DMS153 (cell line): ENCODE measurements at places on chromosomes 16 and 17.

GRCh38 chr17:68435876-68436842 lies 21.1 kb downstream of the WIPI1 start:
- DNase-seq: peak; percentile 51

DNA sequence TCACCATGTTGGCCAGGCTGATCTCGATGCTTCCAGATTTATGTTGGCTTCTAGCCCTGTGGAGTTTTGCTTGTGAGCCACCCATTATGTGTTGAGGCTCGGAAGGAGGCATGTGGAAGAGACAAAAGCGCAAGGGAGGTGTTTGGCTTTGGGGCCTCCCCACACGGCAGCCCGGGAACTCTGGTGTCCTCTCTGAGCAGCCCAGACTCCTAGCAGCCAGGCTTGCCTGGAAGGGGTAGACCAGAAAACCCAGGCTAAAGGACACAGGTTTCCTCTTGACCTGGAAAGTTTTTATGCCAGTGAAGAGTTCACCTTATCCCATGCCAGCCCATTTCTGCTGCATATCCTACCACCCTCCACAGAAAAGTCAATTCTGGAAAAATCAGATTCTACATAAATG lies 21.0 kb downstream of the SDR42E2 start:
- DNase-seq: no peak

DNA sequence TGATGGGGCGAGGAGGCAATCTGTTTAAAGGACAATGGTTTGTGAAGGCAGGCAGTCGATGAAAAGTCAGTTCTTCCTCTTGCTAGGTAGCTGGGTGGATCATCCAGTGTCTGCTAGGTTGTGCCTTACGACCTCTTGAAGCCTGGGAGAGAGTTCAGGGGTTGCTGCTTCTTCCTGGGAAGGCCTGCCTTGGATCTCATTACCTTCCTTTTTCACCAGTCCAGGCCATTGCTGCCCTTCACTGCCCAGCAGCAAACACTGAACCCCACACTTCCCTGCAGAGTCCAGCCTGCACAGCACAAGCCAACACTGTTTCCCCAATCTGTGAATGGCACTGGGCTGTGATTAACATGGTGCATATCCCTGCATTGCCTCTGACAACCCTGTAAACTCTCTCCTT lies 24.7 kb downstream of the HS3ST2 start:
- no peak for DNase-seq

- peak; percentile 34 for DNase-seq
Measured at GRCh38 chr17:63838631-63839171, 3.8 kb downstream of the SMARCD2 start.

DNA sequence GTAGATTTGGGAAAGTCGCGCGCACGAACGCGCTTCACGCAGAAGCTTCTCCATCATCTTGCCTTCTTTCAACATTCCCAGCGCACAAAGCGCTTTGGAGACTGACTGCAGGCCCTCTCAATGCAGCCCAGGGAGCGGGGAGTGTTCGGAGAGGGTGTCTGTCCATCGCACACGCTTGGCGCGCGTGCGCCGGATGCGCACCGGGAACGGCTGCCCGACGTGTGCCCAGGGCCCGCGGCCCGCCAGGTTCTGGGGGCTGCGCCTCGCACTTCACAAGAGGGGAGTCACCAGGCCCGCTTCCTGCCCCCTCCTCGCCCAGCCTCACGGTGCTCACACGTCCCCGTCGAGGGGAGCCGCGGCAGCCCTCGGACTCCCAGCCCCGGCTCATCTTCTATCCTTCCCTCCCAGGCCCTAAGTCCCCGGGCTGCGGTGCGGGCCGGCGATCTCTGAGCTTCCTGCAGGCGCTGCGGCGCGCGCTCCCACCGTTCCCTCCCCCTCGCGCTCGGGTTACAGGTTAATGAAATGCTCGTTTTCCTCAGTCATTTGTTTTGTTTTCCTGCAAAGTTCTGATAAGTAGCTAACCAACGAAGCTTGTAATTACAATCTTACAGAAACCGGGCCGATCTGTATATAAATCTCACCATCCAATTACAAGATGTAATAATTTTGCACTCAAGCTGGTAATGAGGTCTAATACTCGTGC lies 2.8 kb upstream of the IRX3 start:
- DNase-seq: no peak

DNA sequence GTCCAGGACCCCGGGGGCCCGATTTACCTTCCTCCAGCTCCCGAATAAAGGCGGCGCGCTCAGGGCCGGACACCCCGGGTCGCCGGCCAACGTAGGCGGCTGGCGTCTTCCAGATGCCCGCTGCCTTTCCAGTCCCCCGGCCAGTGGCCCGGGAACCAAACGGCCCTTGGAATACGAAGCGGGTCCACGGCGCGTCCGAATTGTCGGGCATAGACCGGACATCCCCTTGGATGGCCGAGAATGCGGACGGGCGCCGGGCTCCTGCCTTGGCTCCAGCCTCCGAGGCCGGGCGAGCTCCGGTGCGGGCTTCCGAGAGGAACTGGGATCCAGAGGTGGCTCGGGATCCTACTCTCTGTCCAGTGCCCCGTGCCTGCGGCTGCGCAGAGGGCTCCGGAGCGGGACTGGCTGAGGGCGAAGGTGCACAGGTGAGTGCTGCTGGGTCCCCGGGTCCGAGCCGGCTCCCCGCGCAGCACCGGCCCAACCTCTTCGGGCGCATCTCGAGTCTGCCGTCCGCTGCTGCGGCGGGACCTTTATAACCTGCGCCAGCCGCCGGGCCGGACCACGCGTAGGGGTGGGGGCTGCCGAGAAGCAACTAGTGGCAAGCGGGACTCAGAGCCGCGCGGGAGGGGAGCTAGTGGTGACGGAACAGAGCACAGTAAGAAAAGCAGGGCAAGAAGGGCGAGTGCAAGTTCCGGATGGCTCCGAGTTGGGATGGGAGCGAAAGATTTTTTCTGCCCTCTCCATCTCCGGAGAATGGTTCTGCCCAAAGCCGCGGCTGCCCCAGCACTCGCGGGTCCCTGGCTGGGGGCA lies at the start of gene HAP1:
Gene HAP1, minus strand, starts transcription at position 505 of the 810 bp plus-strand sequence. Its CDS starts 9 bp downstream, at position 496.
- no peak for DNase-seq

GRCh38 chr17:44738214-44738906 lies 20.4 kb upstream of the ADAM11 start:
- DNase-seq: no peak

- no peak for DNase-seq
Measured at GRCh38 chr17:6989779-6990178, 6.1 kb upstream of the ALOX12 start.

GRCh38 chr17:15511142-15511541 lies 43.7 kb upstream of the CDRT4 start:
- no peak for DNase-seq

DNA sequence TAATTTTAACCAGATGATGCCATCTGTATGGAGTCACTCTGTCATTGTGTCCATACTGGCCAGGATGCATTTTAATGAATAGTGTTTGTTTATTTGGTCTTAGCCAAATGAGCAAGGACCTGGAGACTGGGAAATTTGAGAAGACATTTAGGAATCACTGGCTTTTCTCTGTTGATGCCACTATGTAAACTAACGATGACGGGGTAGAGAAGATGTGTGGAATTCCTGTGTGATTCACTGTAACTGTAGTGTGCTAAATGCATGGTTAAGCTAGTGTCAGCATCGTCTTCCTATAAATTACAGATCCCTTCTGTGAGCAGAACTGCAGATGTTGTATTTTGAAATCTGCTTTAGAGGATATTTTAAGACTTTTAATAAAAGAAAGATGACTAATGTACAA lies 66.6 kb downstream of the NOS2 start:
- no peak for DNase-seq

- no peak for DNase-seq
Measured at GRCh38 chr16:24069036-24069590, 187.0 kb upstream of the CACNG3 start.

DNA sequence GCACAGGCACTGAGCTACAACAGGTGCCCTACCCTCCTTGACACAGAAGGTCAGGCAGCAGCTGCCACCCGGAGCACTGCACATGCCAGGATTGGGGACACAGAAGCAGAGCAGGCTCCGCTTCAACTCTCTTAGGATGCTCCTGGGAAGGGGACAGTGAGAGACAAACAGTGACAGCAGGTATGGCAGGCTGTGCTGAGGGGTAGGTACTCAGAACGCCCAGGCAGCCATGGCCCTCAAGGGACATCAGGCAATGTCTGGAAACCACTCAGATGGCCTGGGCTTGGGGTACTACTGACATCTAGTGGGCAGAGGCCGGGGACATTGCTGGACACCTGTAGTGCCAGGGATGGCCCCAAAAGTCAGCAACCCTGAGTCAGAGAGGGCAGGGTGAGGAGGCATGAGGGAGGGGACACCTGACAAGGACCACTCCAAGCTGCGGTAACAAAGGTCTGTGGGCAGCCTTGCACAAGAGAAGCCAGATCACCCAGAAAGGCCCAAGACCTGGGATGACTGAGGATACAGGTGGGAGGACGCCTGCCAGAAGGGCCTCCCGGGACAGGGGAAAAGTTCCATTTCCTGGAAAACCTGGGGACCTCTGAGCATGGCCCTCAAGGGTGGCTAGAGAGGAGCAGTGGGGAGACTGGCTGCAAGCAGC lies 21.2 kb downstream of the PEMT start:
- DNase-seq: no peak

- no peak for DNase-seq
Measured at GRCh38 chr16:2595393-2596205, 57.8 kb downstream of the PDPK1 start.
